Naive thymus-derived CD8-positive, alpha-beta T cell (primary cell): ENCODE measurements at places on chromosomes 4 and X.

- DNase-seq: no peak
These were observed 181.7 kb downstream of the ADGRA3 start for GRCh38 chr4:22334155-22334554.

GRCh38 chr4:92387459-92388069 is 83.8 kb downstream of the GRID2 start:
- DNase-seq: no peak

GRCh38 chr4:47209833-47210232 is 178.5 kb downstream of the GABRB1 start:
- DNase-seq: no peak

- DNase-seq: no peak
These were observed 82.6 kb upstream of the GYPA start for GRCh38 chr4:144223149-144223548.

GRCh38 chrX:69313617-69314290 is 148.5 kb upstream of the PJA1 start:
- no peak for DNase-seq

- no peak for DNase-seq
These were observed 32.1 kb downstream of the ZGRF1 start for GRCh38 chr4:112604589-112604988.

- DNase-seq: no peak
These were observed 53.4 kb upstream of the ATP8A1 start for GRCh38 chr4:42710329-42710728.

DNA sequence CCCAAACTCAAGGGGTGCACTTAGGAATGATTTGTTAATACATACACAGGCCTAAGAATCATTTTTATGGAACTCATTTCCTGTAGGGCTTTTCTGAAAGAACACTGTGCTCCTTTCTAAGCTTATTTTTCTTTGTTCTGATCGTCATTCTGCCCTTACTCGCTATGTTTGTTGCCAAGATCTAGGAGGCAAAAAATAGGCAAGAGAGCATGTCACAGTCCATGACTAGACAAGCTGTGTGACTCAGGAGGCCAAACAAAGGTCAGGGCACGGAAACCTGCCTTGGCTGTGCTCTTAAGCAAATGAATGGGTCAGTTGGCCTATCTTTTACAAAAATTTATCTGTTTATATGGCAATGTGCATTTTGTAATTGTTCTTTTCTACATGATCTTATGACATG is 42.5 kb upstream of the C1GALT1C1 start:
- no peak for DNase-seq

GRCh38 chr4:184756399-184756798 is 22.5 kb upstream of the CENPU start:
- DNase-seq: no peak

DNA sequence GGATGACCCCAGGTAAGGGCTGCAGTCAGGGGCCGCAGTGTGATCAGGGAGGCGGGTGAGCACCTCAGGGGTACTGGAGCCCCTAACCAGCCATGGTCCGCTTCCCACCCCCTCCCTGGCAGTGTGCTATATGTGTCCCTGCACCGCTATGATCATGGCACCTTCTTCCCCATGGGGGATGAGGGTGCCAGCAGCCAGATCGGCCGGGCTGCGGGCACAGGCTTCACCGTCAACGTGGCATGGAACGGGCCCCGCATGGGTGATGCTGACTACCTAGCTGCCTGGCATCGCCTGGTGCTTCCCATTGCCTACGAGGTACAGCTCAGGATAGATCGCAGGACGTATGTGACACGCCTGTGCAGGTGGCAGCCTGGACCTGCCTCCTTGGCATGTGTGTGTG is 8.2 kb upstream of the ERAS start:
- DNase-seq: no peak

GRCh38 chr4:7960790-7961655 is 21.4 kb upstream of the AFAP1 start:
- peak; percentile 49 for DNase-seq

DNA sequence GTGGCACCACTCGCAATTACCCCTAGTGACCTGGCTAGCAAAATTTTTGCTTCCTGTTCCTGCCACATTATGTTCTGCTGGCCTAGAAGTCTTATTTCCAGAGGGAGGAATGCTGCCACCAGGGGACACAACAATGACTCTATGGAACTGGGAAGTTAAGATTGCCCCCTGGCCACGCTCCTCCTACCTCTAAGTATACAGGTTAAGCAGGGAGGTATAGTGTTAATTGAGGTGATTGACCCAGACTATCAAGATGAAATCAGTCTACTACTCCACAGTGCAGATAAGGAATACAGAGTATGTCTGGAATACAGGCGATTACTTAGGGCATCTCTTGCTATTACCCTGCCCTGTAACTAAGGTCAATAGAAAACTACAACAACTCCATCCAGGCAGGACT is 48.8 kb upstream of the SMARCAD1 start:
- DNase-seq: no peak

- DNase-seq: no peak
These were observed 3.4 kb upstream of the SEPTIN6 start for GRCh38 chrX:119696251-119696890.

DNA sequence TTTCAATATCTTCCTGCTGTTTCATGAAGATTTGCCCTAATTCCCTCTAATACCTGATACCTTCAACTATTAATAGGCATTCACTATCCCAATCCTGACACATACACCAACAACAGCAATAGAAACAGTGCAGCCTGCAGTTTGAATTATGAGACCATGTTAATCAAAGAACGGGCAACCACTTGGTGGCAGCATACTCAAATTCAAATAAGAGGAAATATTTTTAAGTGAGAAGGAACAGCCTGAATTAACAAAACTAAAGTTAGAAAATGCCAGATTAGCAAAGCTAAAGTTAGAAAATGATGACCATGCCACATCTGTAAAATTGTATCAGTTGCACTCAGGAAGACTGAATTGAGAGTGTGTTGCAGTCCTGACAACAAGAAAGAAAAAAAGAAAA is 204.9 kb downstream of the SMARCA1 start:
- no peak for DNase-seq

DNA sequence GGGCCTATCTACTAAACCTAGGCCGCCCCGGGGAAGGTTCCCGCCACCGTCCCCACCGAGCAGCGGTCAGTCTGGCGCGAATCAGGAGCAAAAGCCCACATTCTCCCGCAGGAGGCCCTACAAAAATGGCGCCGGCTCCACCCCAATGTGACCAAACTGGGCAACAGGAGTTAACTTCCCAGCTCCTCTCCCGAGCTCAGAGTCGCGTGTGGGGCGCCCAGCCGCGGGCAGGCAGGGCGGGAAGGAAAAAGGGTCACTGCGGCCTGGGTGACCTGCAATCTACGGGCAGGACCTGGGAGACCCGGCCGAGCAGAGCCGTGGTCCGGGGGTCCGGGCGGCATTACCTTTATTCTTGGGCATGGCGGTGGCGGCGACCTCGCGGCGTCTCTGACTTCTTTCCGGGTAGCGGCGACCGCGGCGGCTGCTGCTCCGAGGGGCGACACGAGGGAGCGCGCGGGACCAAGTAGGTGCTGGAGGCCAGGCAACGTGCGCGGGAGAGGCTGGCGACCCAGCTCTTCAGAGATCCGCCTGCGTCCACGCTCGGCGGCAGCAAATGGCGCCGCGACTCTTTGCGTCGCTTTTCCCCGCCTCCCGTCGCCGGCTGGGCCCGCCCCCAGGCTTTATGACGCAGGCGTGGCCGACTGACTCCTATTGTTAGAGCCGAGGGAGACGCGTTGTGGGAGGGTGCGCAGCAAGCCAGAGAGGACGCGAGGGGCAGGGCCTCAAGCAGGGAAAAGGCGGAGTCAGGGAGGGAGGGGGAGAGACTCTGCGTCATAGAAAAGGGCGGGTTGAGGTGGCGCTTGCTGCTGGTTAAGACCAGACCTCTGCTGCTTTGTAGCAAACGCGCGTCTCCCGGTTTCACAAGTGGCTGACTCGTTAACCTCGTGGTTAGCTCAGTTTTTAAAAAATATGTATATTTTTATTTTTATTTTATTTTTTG is at the start of gene EIF1AX:
Gene EIF1AX, minus strand, starts transcription at position 558 of the 940 bp plus-strand sequence. Its CDS starts 198 bp downstream, at position 360.
- peak; percentile 84 for DNase-seq

GRCh38 chr4:21327976-21328700 is 620.4 kb downstream of the KCNIP4 start:
- no peak for DNase-seq

- no peak for DNase-seq
These were observed 117.4 kb downstream of the TMA16 start for GRCh38 chr4:163611784-163612445.

DNA sequence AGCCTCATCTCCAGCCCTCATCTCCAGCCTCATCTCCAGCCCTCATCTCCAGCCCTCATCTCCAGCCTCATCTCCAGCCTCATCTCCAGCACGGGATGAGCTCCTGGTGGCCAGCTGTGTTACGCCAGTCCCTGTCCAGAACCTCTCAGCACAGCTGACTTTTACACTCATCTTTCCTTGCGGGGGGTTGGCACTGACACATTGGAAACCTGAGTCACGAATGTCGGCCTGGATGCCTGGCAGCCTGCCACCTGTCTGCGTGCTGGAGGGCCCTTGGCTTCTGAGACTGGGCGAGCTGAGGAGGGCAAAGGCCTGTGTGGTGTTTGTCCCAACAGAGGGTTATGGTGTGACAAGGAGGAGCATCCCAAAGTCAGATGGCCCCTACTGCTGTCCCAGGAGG is 66.1 kb upstream of the HGFAC start:
- no peak for DNase-seq

- peak; percentile 23 for DNase-seq
These were observed 102.4 kb downstream of the CLNK start for GRCh38 chr4:10582059-10582686.

DNA sequence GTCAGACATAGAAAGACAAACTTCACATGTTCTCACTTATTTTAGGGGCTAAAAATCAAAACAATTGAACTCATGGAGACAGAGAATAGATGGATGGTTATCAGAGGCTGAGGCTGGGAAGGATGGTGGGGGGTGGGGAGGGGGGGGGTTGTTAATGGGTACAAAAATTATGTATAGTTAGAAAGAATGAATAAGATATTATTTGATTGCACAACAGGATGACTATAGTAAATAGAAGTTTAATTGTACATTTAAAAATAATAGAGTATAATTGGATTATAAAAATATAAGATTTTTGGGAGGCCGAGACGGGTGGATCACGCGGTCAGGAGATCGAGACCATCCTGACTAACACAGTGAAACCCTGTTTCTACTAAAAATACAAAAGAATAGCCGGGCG is 33.3 kb downstream of the CORIN start:
- DNase-seq: no peak
